ENCODE measurements at places on chromosomes 12 and 14.
A peak's percentile ranks its signal among the peaks of the same experiment; 100 is the strongest.

DNA sequence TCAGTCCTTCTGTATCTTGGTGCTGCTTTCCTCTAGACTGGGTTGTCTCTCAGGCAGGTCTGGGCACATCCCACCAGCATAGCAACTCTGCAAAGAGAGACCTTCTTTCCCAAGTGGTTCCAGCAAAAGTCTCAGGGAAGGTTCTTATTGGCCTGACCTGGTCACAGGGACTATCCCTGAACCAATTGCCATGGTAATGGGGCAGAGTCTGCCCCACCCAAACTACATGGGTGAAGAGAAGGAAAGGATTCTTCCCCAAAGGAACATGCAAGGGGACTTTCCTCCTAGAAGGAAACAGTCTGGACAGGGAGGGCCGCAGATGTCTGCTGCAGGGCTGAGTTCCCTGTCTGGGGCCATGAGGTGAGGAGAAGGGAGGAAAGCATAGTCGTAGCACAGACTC lies 122.2 kb upstream of the NCOR2 start:
- DNase-seq: peak; percentile 33

GRCh38 chr12:130356222-130356621 lies 18.5 kb downstream of the PIWIL1 start:
- no peak for DNase-seq

- no peak for DNase-seq
Observed at GRCh38 chr14:104637546-104638003, 33.0 kb upstream of the TMEM179 start.

DNA sequence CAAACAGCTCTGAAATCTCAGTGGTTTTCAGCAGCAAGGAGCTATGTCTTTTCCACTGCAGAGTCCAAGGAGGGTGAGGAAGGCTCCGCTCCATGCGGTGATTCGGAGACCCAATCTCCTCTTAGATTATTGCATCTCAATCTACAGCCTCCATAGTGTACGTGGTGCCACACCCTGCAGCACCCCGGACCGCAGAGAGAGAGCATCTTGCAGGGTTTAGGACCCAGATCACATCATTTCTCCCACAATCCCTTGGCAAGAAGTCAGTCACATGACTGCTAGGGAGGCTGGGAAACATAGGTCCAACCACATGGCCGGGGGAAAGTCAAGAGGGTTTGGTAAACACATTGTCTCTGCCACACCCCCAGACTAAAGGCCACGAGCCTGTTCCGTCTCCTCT lies 209.4 kb upstream of the TMEM132C start:
- no peak for DNase-seq

- no peak for DNase-seq
Observed at GRCh38 chr12:8916154-8916553, 1.8 kb downstream of the PHC1 start.

DNA sequence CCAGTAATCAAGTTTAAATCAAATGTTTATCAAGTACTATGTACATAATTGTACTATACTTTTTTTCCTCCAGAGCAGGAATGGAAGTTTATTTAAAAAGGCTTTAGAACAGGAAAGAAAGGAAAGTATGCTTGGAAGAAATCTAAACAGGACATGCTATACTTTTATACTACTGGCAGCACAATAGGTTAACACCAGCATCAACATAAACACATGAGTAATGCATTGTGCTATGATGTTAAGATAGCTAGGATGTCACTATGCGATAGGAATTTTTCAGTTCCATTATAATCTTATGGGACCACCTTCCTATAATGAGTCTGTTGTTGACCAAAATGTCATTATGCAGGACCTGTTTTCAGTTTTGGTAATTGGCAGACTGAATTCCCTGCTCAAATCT lies 41.5 kb upstream of the ANKS1B start:
- no peak for DNase-seq

GRCh38 chr14:32576977-32577376 lies 247.9 kb downstream of the AKAP6 start:
- no peak for DNase-seq

GRCh38 chr12:27785882-27786570 lies 6.0 kb upstream of the MANSC4 start:
- no peak for DNase-seq

DNA sequence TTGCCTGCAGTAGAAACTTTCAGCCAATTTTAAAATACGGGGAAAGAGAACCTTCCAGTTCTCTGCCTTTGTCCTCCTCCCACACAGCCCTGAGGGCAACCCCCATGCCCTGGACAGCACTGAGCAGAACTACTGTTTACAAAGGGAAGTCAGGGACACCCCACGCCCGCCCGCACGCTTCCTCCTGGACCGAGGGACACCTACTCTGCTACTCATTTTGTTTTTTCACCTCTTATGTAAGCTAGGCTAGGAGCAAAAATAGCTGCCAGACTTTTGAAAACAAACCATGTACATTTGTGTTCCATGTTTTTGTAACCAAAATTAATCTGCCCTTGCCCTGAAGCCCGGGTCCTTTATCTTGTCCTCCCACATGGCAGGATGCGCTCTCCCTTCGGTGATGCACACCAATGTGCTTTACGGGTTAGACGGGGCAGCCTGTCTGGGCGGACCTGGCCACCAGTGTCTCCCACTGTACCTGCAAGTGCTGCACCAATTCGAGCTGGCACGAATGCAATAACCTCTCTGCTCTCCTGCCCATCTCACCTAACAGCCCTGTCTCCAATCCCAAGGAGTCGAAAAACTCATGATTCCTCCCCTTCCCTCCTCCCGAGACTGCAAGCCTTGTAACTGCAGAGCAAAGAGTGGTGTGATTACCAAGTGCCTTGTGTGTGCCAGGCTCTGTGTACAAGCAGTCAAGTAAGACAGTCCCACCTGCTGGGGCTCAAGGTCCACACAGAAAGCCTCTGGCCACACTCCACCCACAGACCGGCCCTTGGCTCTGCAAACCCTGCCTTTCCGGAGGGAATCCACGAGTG lies 85.2 kb downstream of the CCDC88C start:
- no peak for DNase-seq

GRCh38 chr12:111093428-111094142 lies 173.2 kb upstream of the MYL2 start:
- DNase-seq: no peak

- no peak for DNase-seq
Observed at GRCh38 chr14:58713677-58714076, 75.9 kb downstream of the DACT1 start.

- no peak for DNase-seq
Observed at GRCh38 chr12:50104417-50105366, 884 bp downstream of the GPD1 start.

DNA sequence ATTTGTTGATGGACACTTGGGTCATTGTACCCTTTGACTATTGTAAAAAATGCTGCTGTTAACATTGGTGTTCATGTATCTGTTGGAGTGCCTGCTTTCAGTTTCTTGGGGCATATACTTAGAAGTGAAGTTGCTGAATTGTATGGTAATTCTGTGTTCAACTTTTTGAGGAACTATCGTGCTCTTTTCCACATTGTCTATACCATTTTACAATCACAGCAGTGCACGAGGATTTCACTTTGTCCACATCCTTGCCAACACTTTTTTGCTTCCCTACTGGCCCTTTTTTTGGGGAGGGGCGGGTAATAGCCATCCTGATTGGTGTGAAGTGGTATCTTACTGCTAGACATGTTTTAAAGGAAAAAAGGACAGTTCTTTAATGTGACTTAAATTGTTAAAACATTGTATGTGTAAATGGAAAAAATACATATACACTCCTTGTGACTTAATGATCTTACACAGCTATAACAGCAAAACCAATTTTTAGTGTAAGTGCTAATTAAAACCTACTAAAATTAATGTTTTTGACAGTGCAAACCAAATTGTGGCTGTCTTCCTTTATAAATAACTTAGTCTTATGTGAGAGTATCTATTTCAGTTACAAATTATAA lies 52.7 kb downstream of the WNK1 start:
- no peak for DNase-seq

- no peak for DNase-seq
Observed at GRCh38 chr14:61042220-61042619, 61.2 kb downstream of the SLC38A6 start.

DNA sequence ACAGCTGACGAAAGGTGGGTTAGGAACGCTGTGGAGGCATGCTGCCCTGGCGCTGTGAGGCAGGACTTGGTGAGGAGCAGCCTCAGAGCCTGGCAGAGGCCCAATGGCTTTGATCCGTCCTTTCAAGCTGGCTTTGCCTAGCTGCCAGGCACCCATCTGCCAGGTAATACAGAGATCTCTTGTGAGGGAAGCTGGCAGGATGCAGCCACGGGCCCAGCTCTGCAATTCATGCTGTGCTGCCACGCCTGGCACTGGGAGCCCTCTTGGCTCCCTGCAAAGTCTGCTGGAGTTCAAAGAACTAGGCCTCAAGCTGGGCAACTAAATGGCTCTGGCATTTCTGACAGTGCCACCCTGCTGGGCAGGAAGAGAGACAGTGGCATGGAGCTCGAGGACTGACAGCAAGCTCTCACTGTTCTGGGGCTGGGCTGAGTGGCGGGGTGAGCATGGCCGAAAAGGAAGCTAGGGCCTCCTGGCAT lies 18.7 kb downstream of the IQSEC3 start:
- DNase-seq: no peak

DNA sequence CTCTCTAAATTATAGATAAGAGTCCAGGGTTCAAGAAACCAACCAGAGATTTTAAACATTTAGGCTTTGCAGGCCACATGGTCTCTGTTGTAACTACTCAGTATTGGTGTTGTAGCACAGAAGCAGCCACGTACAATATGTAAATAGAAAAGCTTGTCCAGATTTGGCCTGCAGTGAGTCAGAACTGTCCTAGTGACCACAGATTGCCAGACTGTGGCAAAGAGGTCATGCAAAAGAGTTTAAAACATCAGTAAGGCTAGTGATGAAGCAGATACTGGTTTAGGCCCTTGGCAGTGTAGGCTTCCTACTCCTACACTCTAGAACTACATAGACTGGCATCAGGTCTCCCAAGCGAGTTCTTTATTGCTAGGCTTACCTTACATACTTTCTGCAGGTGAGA lies 117.6 kb upstream of the GARIN6 start:
- no peak for DNase-seq

DNA sequence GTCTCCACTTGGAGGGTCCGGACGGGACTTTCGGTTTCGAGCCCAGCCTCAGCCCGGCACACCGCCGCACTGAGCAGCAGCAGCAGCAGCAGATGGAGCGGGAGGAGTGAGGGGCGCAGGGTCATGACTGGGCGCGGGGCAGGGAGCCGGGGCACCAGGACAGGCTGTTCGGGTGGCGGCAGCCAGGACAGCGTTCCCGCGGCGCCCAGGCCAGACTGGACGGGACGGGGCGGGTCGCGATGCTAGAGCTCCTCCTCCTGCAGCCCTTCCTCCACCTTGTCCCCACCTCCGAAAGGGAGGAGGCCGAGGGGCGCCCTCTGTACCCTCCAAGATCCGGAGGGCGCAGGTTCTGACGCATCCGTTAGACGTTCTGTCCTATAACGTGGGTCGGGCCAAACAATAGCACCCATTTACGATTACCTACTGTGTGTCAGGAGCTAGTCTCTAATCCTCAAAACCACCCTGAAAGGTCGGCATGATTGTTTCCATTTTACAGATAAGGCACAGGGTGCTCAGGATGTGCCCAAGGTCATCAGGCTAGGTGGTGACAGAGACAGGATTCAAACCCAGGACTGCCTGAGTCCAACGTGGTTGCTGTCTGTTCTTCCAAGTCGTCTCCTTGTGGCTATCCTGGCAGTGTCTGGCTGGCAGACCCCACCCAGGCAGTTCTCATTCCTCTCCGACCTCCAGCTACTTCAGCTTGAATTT lies at the start of gene FKBP11:
TSS of gene FKBP11 (minus strand) at position 189 of the 708 bp plus-strand sequence. CDS start at position 125, 64 bp downstream.
- DNase-seq: peak; percentile 61

- DNase-seq: peak; percentile 43
Observed at GRCh38 chr12:91577586-91578539, 395.2 kb upstream of the DCN start.

- no peak for DNase-seq
Observed at GRCh38 chr14:90796329-90796728, 19.9 kb downstream of the TTC7B start.

GRCh38 chr12:12305568-12306300 lies 38.9 kb upstream of the LRP6 start:
- DNase-seq: no peak

- DNase-seq: no peak
Observed at GRCh38 chr12:105240228-105240627, 4.3 kb upstream of the APPL2 start.

DNA sequence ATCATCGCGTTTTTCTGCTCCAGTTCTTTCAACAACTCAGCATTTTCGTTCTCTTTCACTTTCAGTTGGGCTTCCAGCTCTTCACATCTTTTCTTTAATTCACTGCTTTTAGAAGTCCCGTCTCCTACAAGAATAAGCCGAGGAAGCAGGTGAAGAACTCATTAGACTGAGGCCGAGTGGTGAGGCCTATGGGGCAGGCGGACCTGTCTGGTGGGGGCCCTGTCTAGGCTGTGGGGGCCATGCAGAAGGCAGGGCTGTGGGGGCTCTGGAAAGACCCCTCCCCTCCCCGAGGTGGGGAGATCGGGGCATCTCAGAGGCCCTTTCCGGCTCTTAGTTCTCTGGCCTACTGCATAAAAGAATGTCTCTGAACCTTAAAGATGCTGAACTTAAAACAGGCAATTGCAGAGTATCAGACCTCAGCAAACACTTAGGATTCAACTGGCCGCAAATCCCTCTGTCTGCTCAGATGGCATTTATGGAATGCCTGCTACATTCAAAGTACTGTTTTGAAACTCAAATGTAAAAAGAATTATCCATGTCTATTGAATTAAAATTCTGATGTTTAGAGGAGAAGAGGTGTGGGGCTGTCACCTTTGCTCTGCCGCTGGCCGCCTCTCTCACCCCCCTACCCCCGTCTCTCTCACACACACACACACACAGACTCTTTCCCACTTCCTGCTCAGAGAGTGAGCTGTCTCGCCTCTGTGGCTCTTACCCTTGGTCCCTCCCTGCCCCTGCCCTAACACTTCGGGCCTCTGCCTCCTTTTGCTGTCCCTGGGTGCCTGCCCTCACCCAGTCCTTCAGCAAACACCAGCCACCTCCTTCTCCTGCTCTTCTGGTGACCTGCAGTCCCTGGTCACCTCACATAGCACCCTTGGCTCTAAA lies 34.7 kb downstream of the CCDC92 start:
- DNase-seq: no peak

GRCh38 chr14:26286913-26287205 lies 311.0 kb downstream of the NOVA1 start:
- no peak for DNase-seq

DNA sequence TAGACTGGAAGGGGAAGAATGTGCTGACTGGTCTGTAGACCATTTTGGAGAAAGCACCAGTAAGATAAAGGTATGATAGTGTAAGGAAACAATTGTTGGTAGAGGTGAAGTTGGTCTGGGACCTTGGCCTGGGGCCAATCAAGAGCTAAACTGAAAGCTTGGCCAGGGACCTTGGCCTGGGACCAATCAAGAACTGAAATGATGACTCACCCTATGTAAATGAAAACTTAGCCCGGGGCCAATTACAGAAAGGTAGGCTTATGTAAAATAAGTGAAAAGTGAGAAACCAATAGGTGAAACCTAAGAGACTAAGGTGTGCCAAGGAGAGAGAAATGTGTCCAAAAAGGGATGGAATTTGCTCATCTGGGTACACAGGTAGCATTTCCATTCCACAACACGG lies 776.0 kb downstream of the C12orf50 start:
- DNase-seq: no peak

GRCh38 chr12:92911339-92911738 lies 17.8 kb downstream of the EEA1 start:
- no peak for DNase-seq

GRCh38 chr14:49479432-49479831 lies 106.7 kb downstream of the RPS29 start:
- DNase-seq: no peak

GRCh38 chr14:73472185-73473114 lies 14.1 kb upstream of the NUMB start:
- peak; percentile 87 for DNase-seq

GRCh38 chr12:5898874-5899273 lies 46.2 kb downstream of the ANO2 start:
- DNase-seq: no peak

GRCh38 chr14:76782885-76783566 lies 21.8 kb downstream of the VASH1 start:
- DNase-seq: no peak

Data from eye (tissue), 1 donor.